ENCODE measurements at places on chromosomes 1 and 21.

- DNase-seq = no peak
These were observed 465.9 kb upstream of the DAB1 start for GRCh38 chr1:57889676-57890320.

DNA sequence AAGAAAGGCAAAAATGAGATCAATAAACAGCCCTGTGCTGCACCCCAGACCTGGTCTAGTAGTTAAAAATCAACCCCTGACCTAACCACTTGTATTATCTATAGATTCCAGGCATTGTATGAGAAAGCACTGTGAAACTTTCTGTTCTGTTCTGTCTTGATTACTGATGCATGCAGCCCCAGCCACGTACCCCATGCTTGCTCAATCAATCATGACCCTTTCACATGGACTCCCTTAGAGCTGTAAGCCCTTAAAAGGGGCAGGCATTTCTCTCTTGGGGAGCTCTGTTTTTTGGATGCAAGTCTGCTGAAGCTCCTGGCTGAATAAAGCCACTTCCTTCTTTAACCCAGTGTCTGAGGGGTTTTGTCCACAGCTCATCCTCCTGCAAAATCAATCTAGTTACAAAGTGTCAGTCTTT, 24.2 kb upstream of the CD34 start:
- DNase-seq = no peak

- peak; percentile 92 for DNase-seq
These were observed 12.3 kb upstream of the DMBX1 start for GRCh38 chr1:46477153-46477929.

- no peak for DNase-seq
These were observed 25.8 kb upstream of the LAPTM5 start for GRCh38 chr1:30783256-30783915.

GRCh38 chr21:26169611-26170470, 729 bp downstream of the APP start:
- peak; percentile 53 for DNase-seq

GRCh38 chr1:229378586-229379367, 35.9 kb upstream of the CCSAP start:
- no peak for DNase-seq

- peak; percentile 80 for DNase-seq
These were observed 582 bp downstream of the ORC1 start for GRCh38 chr1:52403566-52404115.

DNA sequence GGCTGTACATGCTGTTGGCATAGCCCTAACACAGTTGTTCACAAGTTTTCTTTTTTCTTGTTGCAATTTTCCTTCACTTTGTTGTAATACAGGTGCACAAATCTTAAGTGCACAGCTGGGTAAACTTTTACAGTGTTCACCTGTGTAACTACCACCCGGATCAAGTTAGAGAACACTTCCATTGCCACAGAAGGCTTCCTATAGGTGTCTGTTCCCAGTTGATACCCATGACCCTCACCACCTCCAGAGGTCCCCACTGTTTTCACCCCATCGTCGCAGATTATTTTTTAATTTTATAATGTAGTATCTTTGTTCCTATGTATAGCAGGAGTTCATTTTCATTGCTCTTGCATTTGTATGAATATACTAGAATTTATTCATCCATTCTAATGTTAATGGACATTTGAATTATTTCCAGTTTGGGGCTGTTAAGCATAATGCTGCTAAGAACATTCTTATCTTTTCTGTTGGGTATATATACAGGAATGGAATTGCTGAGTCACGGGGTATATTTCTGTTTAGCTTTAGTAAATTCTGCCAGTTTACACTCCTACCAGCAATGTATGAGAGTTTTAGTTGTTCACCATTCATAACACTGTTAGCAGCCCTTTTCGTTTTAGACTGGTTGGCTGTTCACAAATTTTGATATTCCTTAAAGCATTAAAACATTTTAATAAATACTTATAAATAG, 16.4 kb downstream of the SPRTN start:
- DNase-seq = no peak

GRCh38 chr1:21866707-21867043, 54.6 kb downstream of the LDLRAD2 start:
- DNase-seq = no peak

GRCh38 chr1:165907256-165907857, 79.9 kb downstream of the UCK2 start:
- DNase-seq = no peak

DNA sequence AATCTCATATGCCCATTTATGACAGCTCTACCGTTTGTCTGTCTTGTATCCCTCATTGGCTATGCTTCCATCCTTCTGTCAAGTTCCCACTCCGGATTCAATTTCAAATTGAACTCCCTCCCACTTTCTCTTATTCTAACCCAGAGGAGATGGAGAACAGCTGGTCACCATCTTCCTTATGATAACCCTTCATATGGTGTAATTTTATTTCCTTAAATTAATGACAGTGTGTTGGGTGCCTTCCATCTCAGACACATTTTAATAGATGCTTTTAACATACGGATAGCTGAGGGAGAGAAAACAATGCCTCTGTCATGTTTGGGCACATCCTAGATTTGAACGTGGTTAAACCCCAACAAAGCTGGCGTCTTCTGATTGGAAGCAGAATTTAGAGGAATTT, 103.0 kb upstream of the PLXNA2 start:
- DNase-seq = no peak

DNA sequence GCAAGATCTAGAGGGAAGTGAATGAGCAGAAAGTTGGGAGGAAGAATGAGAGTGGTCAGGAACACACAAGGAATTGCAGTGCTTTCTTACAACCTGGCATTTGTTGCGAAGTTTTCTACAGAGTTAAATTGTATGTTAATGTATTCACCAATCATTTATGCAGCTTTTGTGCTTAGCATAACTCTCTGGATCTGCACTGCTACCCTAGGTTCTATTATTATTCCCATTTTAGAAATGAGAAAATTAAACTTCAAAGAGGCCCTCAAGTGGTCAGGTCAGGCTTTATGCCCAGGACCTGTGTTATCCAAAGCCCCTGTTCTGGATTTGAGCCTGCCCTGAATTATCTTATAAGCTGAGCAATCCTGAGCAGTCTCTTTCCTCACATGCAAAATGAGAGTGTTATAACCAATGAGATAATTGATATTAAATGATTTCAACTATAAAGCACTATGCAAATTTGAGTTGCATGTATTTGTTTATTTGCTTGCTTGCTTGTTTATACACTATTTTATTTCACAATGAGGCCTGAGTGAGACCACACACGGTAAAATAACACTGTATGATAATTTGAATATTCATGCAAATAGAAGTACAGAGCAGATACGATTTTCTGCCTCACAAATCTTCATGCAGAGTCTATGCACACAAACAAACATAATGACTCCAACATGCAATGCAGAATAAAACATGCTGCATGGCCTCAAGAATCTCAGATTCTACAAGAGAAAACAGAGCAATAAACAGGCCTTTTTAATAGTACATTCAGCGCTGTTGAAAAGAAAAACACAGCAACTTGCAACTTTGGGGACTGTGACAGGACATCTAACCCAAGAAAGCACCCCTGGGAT, 323.0 kb downstream of the PLPP3 start:
- DNase-seq = no peak

GRCh38 chr1:230270185-230270558, 156.0 kb downstream of the PGBD5 start:
- no peak for DNase-seq

DNA sequence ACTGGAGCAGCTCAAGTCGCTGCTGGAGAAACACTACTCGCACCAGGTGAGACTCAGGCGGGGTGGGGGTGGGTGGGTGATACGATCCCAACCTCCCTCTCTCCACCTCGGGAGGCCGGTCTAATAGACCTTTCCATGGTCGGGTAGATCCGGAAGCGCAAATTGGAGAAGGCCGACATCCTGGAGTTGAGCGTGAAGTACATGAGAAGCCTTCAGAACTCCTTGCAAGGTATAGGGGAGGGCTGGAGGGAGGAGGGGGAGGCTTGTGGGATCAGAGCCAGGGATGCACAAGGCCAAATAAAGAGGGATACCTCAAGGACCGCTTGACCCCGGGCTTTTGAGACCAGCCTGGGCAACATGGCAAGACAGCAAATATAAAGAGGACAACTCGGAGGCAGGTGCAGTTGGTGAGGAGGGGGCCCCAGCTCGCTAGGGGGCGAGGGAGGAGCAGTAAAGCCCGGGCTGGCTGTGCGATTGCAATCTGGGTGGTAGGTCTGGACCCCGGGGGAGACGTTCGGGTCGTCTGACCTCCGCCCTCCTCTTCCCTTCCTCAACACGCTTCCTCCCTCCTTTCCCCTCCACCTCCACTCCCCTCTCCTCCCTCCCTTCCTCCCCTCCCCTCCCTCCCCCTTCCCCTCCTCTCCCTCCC, 546 bp downstream of the HES3 start:
- DNase-seq = no peak

DNA sequence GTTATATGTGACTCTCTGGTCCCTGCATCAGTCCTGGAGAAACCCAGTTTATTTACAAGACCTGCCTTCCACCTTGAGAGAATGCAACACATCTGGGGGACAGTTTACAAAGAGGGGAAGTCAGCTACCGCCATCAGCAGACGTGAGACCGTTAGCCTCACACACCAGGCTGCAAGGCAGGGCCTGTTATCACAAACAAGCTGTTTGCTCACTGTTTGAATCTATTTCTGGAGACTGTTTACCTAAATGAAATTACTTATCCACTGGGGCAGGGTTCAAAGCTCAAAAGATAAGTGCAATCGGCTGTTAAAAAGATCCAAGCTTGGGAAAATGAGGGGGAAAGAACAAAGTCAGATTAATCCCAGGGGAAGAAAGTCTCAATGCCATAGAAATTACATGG, 134.4 kb downstream of the ZNF281 start:
- DNase-seq = no peak

DNA sequence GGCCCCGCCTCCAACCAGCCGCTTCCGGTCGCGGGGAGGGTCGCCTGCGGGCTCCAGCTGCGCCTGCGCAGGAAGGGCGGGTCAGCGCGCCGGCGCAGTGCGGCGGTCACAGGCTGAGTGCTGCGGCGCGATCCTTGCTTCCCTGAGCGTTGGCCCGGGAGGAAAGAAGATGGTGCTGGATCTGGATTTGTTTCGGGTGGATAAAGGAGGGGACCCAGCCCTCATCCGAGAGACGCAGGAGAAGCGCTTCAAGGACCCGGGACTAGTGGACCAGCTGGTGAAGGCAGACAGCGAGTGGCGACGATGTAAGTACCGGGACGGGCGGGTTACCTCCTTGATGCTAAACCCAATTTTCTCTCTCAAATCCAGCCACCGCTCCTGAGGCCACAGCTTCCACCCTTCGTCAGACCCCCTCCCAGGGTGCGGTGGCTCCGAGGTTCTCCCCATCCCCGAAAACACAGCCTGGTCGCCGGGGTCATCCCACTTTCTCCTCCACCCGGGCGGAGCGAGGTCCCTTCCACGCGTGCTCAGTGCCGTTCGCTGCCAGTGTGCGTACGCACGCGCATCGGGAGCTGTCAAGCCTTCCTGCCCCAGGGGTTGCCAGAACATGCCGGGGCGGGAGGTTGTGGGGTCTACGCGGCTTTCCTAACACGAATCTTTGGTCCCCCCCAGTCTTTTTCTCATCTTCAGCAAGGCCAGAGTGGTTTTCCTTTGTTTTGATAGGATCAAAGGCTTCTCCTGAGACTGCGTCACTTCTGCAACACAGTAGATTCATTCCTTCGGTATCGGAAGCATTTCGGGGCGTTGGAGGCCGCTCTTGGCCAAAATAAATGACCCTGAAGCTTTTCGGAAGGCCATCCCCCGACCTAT, at the start of gene SARS1:
Gene SARS1, plus strand, starts transcription at position 95 of the 870 bp plus-strand sequence. Its CDS starts 75 bp downstream, at position 170.
- peak; percentile 94 for DNase-seq

GRCh38 chr1:70051926-70052325, 153.5 kb downstream of the LRRC40 start:
- DNase-seq = no peak

DNA sequence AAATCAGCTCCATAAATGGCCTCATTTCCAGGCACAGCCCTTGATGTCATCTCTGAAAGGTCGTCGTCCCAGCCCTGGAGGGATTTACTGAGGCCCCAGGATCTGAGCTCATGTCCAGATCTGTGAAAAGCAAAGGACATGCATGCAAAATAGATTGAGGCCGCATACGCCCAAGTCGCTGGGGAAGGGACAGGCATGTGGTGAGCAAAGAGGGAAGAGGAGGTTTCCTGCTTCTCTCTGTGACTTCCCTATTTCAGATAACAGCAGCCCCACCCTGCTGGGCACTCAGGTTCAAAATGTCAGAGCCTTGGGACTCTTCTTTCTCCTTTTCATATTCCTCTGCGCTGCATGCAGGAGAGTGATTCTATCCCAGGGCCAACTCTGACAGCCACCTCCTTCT, 197.2 kb downstream of the ADSS2 start:
- DNase-seq = no peak

DNA sequence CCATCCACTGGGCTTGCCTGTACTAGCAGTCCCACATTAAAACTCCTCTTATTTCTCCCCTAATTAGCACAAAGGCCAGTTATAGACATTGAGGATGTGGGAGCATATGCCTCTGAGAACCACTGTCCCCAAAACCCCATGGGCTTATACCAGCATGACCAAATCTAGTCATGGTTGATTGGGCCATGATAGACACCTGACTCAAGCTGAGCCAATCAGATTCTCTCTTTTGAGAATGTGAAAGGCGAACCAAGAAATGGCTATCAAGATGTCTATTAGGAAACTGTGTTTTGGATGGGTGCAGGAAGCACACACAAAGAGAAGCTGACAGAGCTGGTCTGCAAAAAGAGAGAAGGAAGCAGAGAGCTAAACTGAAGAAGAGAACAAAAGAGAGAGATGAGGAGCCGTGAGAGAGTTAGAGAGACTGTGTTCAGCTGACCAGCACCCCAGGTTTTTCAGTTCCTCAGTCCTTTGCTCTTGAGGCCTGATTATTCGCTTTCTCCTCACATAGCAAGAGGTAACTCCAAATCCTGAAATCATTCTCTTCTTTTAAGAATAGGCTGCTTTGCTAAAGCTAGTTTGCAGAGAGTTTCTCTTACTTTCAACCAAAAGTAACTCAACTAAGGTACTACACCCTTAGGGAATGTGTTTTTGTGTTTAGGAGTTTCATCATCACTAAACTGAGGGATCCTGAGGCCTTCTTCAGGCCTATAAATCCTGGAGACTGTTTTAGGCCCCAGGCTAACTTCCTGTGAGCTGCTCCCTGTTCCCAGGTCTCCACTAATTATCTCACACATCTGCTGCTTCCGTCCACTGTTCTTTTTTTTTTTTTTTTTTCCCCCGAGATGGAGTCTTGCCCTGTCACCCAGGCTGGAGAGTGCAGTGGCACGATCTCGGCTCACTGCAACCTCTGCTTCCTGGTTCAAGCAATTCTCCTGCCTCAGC, 7.9 kb upstream of the TIPRL start:
- no peak for DNase-seq
